IPS DF 6.9 (cell line): ENCODE measurements at places on chromosomes 16 and 17.

- DNase-seq = no peak
Observed at GRCh38 chr16:84207879-84208278, 16.9 kb downstream of the ADAD2 start.

- DNase-seq = no peak
Observed at GRCh38 chr17:7705269-7706255, 560 bp downstream of the EFNB3 start.

- peak; percentile 31 for DNase-seq
Observed at GRCh38 chr17:55549140-55549539, 37.9 kb upstream of the SMIM36 start.

- DNase-seq = no peak
Observed at GRCh38 chr16:30053376-30054015, 12.1 kb upstream of the ALDOA start.

- DNase-seq = no peak
Observed at GRCh38 chr17:69170377-69170776, 28.7 kb upstream of the ABCA6 start.

- DNase-seq = peak; percentile 33
Observed at GRCh38 chr17:3827124-3827773, 18.8 kb downstream of the NCBP3 start.

DNA sequence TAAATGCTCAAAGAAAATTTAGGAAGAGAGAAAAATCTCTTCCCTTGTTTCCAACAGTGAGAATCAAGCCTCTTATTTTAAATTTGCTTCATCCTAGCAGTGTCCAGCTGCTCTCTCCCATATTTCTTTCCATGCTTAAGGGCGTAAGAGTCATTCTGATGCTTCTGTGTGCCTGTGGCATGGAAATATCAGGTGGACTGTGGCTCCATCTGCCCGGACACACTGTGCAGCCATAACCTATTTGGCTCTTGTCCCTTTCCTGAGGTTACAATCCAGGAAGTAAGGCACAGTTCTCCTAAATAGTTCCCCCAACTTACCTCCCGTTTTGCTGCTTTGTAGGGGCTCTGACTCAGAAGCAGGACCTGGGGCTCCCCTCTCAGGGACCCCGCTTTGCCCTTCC lies 6.3 kb upstream of the KRT222 start:
- no peak for DNase-seq

DNA sequence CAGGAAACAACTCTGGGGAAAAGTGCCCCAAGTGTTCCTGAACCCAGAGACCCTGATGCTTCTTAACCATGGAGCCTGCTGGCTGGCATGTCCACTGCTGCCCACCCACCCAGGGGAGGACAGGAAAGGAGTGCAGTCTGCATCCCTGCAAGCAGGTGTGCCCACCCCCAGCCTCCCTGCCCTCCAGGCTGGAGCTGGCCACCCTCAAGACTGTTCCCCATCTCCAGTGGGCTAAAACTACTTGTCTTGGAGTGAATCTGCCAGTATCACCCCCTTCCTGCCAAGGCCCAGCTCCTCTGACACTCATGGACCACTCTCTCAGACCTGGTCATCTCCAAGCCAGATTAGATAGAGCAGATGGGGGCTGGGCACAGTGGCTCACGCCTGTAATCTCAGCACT lies 29.8 kb downstream of the ARHGAP27 start:
- no peak for DNase-seq

GRCh38 chr17:76272541-76273444 lies 7.6 kb downstream of the UBALD2 start:
- DNase-seq = no peak

DNA sequence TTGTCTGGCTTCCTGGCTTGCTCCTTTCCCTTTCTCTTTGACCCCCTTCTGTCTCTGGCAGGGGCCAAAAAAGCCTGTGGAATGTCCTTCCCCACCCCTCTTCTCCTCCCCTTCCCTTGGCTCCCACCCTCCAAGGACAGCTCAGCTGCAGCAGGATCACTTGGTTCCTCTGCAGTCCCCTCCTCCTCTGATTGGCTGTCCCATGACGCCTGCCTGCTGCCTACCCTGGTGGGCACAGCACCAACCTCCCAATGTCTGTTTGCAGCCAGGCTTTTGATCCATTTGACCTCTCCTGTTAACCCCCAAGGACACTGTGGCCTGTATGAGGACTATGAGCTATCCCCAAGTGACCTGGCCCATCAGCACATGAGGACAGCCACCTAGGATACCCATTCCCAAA lies 14.8 kb upstream of the MTMR4 start:
- DNase-seq = no peak

- no peak for DNase-seq
Observed at GRCh38 chr16:817001-817906, 16.7 kb upstream of the GNG13 start.

DNA sequence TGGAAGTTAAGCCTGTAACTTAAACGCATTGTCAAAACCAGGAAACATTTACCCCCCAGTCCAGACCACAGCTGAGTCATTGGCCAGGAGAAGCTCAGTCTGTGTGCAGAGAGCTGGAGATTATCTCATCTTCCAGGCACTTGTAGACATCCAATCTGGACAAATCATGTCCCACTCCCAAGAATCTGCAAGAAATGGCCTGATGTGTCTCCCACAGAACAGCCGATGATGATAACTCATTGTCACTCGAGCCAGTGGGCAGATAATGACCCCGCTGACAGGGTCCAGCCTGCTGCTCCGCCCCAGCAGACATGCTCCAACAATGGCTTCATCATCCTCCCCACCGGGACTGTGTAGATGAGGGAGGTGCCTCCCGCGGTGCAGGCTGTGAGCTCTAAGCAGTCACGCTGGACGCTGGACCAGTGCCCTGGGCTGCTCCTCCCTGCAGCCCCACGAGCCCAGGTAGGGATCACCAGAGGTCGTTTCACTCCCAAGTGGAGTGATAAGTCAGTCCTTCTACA lies 322.5 kb downstream of the C16orf95 start:
- no peak for DNase-seq

DNA sequence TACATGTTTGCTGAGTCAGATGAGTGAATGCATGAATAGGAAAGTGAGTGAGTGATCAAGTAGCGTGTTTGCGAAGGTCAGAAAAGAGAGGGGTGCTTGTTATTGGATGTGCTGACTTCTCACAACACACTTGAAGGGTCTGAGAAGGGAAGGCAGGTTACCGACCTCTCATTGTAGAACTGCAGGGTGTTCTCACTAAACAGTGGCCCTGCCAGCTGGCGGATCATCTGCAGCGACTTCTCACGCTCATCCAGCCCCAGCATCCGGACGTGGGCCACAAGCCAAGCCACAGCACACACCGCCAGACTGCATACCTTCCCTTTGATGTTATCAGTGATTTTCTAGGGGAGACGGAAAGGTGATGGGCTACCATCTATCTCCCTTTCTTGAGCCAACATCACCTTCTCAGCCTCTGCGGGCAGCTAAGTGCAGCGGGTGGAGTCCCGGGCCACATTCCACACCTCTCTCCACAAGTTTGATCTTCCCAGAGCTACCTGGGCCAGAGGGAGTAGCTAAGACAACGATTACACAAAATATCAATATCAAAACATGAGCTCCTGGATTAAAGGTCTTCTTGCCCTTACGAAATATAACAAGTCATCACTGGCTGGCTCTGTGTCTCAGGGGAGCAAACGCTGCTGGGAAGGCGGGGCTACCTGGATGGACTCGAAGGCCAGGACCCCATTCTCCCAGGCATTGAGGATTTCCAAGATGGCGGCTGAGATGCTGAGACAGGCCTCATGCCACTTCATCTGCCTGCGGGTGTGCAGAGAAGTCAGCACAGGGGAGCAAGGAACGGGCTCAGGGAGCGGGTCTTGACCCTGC lies 11.0 kb downstream of the CSF3 start:
- DNase-seq = no peak

- peak; percentile 52 for DNase-seq
Observed at GRCh38 chr16:84599521-84600202, 18.2 kb downstream of the COTL1 start.

- no peak for DNase-seq
Observed at GRCh38 chr16:80389338-80389737, 151.5 kb upstream of the DYNLRB2 start.

DNA sequence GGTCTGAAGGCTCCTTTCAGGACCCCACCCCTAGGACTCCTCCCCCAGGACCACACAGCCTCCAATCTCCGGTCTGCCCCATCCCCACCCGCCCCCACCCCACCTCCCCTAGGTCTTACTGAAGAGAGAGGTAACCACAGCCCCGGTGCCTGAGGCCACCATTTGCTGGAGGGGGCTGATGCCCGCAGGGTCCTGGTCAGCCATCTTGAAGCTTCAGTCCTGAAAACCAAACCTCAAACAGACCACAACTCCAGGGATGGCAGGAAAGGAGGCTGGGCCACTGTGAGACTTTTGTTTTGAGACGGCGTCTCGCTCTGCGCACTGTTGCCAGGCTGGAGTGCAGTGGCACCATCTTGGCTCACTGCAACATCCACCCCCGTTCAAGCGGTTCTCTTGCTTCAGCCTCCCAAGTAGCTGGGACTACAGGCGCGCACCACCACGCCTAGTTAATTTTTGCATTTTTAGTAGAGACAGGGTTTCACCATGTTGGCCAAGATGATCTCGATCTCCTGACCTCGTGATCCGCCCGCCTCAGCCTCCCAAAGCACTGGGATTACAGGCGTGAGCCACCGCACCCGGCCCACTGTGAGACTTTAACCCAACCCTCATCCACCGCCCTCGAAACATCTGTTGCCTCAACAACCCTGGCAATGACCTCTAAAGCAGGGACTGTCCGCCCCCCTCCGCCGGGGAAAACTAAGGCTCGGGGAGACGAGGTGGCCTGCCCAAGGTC lies 1.1 kb downstream of the SLC25A39 start:
- DNase-seq = no peak

GRCh38 chr17:17032131-17032692 lies 10.0 kb upstream of the MPRIP start:
- no peak for DNase-seq

DNA sequence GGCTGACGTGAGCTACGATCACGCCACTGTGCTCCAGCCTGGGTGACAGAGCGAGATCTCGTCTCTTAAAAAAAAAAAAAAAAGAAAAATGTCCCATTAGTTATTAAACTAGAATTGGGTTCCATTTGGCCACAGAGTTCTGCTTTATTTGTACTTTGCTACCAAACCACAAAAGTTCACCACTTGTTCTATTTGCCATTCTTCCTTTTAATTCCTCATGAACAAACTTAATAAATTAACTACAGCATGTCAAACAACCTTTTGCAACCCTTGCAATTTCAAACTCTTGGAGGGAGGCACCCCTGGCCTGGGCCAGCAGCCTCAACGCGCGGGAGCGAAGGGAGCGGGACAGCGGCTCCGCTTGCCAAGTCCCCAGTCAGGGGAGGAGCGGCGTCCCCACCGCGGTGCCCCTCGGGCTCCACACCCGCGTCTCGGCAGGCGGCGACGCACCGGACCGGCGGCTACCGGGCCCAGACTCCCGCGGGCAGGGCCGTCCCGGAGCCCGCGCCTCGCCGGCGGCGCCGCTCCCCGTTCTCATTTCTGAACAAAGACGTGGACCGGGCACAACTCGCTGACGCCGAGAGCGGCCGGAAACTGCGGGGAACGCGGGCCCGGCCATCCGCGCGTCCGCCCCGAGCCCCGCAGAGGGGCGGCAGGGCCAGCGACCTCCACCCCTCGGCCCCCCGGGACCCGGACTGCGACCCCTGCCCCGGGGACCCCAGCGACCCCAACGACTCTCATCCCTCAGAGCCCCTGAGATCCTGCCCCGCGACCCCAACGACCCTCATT lies 775 bp downstream of the CYTH1 start:
- DNase-seq = no peak
